H7 (cell line): ENCODE measurements at places on chromosomes 4 and X. TPM values are rescaled to one million over a fixed set of nuclear protein-coding genes. Genes with fewer than 3 reads are reported as not detected.

DNA sequence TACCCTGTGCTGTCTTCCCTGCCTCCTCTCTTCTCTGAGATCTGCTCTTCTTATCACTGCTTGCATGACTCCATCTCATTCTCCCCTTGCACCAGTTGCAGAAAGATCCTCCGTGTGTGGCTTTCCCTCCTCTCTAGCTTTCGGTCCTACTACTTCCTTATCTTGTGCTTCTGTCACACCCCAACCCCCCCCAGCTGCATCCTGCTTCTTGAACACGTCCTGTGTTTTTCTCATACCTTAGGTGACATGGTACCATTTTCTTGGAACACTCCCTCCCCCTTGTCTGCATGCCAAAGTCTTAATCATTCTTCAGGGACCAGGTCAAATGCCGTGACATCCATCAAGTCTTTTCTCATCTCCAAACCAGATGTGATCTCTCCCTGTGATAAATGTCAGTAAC lies 46.4 kb downstream of the FHL1 start:
- no peak for DNase-seq

- no peak for DNase-seq
Observed at GRCh38 chr4:142447009-142447408, 399.1 kb downstream of the INPP4B start.

DNA sequence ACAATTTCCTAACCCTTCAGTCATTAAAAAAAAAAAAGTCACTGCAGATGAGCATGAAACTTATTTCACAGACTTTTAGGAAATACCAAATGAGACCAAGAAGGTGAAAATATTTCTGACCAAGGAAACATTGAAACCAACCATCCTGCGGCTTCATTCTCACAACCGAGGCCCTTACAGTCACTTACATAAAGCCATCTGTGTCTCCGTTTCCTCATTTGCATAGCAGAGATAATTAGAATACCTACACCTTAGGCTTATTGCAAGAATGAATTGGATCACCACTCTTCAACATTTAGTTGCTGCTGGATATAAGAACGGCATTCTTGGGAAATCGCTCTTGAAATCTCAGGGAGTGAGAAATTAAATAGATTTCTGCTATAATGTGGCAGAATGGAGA lies 356.2 kb downstream of the HS3ST1 start:
- no peak for DNase-seq

DNA sequence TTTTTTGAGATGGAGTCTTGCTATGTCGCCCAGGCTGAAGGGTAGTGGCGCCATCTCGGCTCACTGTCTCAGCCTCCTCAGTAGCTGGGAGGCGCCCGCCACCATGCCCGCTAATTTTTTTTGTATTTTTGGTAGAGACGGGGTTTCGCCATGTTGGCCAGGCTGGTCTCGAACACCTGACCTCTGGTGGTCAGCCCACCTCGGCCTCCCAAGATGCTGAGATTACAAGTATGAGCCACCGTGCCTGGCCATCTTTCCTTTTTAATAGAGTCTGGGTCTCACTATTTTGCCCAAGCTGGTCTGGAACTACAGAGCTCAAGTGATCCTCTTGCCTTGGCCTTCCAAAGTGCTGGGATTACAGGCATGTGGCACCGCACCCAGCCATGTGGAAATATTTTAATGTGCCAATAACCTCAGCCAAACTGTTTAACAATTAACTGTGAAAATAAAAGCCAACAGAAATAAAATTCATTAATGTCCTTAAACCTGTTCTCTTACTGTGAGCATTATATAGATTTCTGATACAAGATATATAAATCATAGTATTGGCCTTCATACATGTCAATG lies 16.3 kb downstream of the PDS5A start:
- no peak for DNase-seq

The COQ2 gene
- total RNA-seq = 15.9 and 17.1 TPM in 2 replicates

GRCh38 chrX:105451401-105451800 lies 230.9 kb upstream of the TEX13A start:
- no peak for DNase-seq

DNA sequence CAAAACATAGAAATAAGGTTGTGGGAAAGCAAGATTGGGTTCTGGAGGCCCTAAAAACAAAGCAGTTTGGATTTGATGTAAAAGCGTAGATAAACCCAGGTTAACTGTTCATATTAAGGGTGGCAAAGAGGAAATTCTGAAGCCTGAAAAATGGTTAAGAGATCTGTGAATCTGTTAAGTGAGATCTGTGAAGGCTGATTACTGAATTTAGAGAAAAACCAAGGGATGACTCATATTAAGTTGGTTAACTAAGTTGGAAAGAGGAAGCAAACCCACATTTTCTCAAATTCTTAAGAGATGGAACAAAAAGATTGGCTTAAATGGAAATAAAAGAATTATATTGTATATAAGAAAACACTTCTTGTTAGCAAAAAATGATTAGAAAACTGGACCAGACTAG lies 22.8 kb downstream of the GPAT3 start:
- no peak for DNase-seq

- peak; percentile 51 for DNase-seq
Observed at GRCh38 chrX:131746491-131746968, 202.7 kb downstream of the OR13H1 start.

The SYN1 gene
- 0.81 and 2.1 TPM in 2 replicates for total RNA-seq

The BEND2 gene
- total RNA-seq = not detected in 2 replicates

- no peak for DNase-seq
Observed at GRCh38 chr4:151967074-151967473, 206.3 kb upstream of the GATB start.

The GDPD2 gene
- total RNA-seq = 1.5 and 2.0 TPM in 2 replicates

The UGT2B15 gene
- total RNA-seq = not detected in 2 replicates

DNA sequence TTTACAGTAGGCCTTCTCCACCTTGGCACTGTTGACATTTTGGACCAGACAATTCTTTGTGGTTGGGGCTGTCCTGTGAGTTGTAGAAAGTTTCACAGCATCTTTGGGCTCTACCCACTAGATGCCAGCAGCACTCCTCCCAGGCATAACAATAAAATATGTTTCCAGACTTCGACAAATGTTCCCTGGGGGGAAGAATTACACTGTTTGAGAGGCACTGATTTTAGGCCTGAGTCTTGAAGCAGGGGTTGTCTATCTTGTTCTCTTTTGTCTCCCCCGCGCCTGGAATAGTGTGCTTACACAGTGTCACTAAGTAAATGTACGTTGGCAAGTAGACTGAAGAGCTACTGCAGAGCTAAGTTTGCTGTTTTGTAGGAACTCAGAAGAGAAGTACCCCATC lies 254.4 kb upstream of the BOD1L1 start:
- no peak for DNase-seq

The MAGEA3 gene
- total RNA-seq = 0.07 TPM in 1 of 2 replicates, not detected in the other

- peak; percentile 32 for DNase-seq
Observed at GRCh38 chr4:8550691-8551090, 29.5 kb upstream of the GPR78 start.

DNA sequence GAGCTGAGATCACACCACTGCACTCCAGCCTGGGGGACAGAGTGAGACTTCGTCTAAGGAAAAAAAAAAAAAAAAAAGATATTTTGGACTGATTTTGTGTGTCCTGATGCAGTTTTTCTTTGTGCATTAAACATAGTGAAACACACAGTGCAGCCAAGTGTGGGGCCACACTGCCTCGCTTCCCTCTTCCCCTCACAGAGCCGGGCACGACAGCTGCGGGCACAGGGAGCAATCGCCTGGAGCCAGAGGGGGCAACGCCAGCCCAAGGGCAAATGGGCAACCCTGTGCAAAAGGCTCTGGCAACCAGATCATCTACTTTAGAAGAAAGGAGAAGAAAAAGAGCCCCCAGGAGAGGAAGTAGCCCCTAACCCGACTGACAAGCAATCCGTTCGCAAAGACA lies 13.5 kb upstream of the CCNQ start:
- no peak for DNase-seq

The NLRP2B gene
- not detected in 2 replicates for total RNA-seq

DNA sequence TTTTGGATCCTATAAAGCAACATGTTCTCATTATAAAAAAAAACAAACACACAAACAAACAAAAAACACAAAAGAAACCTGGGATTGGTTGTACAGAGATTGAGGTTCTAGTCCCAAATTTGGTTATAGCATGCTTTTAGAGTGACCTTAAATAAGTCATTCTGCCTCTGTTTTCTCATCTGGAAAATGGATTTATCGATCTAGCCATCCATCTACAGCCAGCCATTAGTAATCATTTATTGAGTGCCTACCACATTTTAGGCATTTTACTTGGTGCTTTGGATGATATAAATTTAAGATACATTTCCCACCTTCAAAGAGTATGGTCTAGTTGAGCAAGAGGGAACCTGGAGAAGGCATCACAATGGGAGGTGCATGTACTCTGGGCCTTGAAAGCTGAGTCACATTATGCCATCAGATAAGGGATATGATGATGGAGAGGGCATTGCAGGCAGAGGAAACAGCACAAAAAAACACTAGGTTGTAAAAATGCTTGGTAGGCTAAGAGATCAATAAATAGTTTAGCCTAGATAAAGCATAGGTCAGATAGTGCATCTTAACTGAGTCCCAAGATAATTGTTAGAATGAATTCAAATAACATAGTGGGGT lies 91.4 kb downstream of the HEPH start:
- no peak for DNase-seq

The IL13RA2 gene
- total RNA-seq = not detected in 2 replicates

The ARSJ gene
- 2.3 and 2.7 TPM in 2 replicates for total RNA-seq

GRCh38 chrX:97416461-97416860 lies 532.8 kb downstream of the RPA4 start:
- DNase-seq = no peak

The BEX5 gene
- total RNA-seq = 5.5 and 8.6 TPM in 2 replicates

The GLRA2 gene
- total RNA-seq = not detected in 2 replicates

- no peak for DNase-seq
Observed at GRCh38 chrX:9867753-9868152, 81.5 kb downstream of the SHROOM2 start.

- no peak for DNase-seq
Observed at GRCh38 chr4:26877406-26877805, 16.8 kb downstream of the STIM2 start.

DNA sequence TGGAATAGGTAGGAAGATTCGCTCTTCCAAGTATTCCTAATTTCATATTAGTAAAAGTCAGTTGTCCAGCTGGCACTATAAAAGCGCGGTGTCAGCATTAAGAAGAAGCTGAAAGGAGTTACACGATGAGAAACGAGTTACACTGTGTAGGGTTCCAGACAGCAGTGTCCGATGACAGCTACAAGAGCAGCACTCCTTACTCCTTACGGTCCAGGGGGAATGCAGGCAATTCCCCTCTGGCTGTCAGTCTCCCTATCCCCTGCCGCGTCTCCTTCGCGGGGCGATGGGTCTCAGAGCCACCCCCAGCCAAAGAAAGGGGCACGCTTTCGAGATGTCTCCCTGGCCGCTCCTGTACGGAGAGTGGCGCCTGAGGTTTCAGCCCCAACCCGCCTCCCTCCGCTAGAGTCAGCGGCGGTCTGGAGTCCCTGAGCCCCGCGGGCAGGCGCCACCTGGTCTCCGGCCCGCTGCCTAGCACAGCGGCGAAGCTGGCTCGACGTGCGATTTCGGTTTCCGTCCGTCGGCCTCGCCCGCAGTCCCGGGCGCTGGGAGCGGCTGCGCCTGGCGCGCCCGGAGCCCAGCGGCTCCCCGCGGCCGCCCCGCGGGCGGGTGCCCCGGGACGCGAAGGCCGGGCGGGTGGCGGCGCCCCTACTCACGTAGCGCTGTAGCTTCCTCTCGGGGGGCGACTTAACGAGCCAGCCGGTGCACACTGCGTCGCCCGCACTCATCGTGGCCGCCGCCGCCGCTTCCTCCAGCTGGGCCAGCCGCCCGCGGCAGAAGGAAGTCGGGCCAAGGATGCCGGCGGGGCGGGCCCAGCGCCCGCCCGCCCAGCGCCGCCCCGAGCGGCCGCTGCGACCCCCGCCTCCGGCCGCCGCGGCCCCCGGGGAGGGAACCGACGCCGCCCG lies at the start of gene GAB3:
Gene GAB3, minus strand, starts transcription at position 777 of the 902 bp plus-strand sequence. Its CDS starts 52 bp downstream, at position 725.
- peak; percentile 66 for DNase-seq

The UGT2B7 gene
- not detected in 2 replicates for total RNA-seq

DNA sequence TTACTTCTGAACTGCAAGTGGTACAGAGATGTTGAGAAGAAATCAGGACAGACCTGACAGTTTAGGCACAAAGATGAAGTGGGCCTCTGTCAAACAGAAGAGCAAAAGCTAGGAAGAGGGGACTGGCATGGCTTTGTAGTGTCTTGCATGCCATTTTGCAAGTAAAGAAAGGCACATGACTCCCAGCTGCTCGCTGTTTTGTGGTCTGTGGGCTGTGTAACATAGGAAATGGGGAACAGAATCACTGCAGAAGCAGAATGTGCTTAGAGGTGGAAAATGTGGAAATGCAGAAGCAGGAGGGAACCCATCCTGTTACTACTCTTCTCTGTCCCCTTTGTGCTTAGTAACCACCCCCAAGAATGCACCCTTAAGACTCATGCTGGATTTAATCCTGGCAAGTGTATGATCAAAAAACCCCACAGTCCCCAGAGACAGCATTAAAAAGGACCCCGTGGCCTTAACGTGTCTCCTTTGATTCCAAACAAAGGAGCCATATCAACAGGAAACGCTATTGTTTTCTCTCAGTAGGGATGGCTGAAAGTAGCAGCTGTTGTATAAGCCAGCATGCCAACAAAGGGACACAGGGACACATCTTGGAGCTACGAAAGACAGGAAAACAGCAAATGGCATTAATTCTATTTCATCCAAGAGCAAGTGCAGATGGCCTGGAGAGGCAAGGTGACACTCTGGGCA lies 177.6 kb upstream of the GLRA2 start:
- peak; percentile 20 for DNase-seq

The ASB9 gene
- total RNA-seq = 2.7 and 2.9 TPM in 2 replicates

- no peak for DNase-seq
Observed at GRCh38 chrX:55120761-55121358, 32.0 kb downstream of the PAGE2 start.

DNA sequence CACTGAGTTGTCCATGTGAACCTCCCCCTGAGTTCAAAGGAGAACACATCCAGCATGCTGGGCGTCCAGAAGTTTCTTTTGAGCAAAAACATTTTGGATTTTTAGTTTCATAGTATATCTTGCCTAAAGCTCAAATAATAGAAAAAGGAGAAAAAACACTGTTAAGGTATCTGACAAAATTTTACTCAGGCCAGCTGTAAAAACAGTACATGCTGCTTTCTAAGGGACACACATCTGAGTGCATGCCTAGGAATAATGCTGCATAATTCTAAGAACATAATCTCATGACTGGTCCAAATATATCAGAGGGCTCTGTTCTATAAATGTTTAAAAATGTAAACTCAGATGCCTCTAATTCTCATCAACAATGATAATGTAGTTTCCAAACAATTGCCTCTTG lies 561.3 kb upstream of the INTU start:
- DNase-seq = no peak

The BMPR1B gene
- 0.33 and 0.42 TPM in 2 replicates for total RNA-seq

The SLC6A14 gene
- 0.03 TPM in 1 of 2 replicates, not detected in the other for total RNA-seq

The TMEM255A gene
- total RNA-seq = 0.44 and 0.94 TPM in 2 replicates

The ITM2A gene
- 25.4 and 27.2 TPM in 2 replicates for total RNA-seq

DNA sequence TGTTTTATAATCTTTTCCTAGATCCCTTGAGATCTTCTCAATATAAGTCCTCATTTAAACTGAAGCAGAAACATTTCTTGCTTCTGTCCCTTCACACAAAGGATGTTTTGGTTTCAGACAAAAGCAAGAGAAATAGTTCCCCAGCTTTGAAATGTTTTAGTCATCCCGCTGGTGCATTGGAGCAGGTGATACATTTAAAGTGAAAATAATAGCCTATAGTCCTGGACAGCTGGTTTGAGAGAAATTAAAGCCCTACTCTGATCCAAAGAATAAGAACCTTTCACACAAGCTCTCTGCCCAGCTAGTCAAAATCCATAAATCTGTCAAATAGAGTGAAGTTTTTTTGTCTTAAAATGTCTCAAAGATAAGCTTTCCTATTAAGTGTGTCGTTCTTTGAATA lies 79.4 kb downstream of the LUZP4 start:
- no peak for DNase-seq

- no peak for DNase-seq
Observed at GRCh38 chr4:111074523-111075114, 451.7 kb upstream of the PITX2 start.
